ENCODE measurements at places on chromosomes 6 and 20.
A peak's percentile ranks its signal among the peaks of the same experiment; 100 is the strongest.

DNA sequence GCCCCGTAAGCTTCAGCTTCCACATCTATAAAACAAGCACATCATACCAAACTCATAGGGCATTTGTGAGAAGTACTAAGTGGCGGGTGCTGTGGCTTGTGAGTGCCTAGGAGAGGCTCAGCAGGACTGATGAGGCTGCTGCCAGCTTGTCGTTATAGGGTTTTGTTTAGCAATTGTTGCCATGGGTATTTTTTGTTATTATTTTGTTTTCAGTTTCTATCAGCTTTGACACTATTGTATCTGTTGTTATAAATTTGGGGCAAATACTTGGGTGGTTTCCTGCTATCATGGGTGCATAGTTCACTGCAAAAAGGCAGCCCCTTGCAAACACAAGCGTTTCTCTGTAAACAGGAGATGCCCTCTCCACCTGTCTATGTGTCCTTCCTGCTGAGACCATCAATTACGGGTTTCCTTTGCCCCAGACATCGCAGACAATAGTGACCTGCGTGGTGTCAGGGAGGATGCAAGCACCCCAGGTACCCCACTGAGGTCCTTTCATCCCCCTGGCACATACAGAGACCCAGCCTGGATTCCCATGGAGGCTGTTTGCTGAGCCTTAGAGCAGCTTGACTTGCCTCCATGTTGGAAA, 3.1 kb upstream of the CCDC167 start:
- no peak for DNase-seq

DNA sequence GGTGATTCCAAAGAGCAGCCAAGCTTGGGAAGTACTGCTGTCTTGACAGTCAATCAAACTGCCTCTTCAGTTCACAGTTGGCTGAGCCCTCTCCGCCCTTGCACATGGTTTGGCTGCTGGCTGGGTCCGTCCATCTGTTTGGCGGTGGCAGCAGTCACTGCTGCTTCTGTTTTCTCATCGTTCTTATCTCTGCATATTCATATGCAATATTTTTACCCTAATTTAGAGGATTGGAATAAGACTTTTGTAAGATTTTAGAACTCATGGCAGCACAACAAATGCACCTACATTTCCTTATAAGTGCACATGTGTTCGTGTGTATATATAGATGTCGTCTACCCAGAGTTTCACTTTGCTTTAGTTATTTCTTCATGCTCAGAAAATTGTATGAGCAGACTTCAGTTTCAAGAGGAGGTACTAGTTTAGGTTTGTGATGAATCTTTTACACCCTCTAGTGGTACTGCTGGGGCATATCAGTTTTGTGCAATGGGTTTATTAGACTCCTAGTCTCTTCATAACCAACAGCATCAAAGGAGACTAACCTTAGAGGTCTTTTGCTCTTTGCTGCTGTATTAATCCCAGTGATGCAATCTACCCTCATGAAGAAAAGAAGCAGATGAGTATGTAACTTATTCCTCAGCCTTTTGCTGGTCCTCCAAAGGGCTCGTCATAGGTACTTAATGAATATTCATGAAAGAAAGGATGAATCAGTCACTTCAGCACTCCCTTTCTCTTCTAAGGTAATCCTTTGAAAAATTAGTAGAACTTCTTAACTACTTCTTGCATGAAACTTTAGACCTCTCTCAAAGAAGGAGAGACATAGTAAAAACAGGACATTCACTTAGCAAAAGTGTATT, 44.3 kb downstream of the KHDC1L start:
- DNase-seq = no peak

- no peak for DNase-seq
These were observed 7.2 kb upstream of the FAM50B start for GRCh38 chr6:3841711-3842565.

DNA sequence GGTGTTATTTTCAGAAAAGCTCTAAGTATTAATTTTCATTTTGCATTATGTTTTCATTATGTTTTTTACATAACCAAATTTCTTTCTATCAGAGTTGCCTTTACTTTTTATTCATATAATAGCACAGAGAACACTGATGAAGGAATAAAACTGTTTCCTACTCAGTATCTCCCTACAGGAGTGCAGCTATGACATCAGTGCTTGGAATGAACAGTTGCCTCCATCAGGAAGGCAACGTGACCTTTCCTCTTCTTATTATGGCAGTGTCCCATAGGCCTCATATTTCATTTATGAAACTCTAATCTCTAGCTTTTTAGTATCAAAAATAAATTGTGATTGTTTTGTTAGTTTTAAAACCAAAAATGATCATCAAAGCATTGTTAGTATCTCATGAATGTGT, 712.8 kb downstream of the CD109 start:
- DNase-seq = no peak

DNA sequence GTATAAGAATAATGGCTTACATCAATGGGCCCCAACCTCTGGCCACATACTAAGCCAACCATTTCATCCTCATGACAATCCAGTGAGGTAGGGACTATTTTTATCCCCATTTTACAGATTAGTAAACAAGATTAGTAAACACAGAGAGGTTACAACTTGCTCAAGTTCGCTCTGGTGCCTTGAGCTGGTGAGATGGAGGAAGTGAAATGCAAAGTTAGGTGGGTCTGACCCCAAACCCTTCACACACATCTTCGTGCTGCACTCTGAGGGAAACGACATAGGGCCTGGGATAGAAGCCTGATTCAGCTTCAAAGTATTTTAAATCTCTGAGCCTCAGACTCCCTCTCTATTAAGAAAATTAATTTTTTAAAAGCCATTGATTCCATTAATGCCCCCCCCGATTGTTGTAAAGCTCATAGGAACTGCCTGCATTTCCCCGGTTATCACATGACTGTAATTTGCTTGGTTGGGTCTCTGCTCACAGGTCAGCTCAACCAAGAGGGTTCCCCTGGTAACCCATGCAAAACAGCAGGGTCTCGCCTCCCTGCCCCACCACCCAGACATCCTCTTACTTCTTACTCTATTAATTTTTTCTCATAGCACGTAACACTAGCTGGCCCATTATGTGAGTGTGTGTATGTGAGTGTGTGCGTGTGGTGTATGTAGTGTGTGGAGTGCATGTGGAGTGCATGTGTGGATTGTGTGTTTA, 221.2 kb downstream of the MAFB start:
- DNase-seq = no peak

GRCh38 chr6:33809594-33809993, 5.8 kb upstream of the MLN start:
- DNase-seq = no peak

- DNase-seq = no peak
These were observed 1.1 kb downstream of the CD164 start for GRCh38 chr6:109381061-109381746.

DNA sequence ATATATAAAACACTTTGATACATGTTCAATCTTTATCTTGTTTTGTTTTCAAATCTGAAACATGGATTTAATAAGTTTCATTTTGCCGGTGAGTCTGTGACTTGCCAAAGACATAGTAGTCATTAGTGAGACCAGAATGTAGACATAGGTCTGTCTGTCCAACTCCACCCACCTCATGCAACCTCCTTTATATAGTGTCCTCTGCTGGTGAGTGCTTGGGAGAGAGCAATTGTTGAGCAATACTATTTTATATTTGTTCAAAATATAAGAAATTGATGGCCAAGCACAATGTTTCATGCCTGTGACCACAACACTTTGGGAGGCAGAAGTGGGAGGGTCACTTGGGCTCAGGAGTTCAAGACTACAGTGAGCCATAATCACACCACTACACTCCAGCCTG, 10.8 kb upstream of the LY86 start:
- DNase-seq = no peak

- no peak for DNase-seq
These were observed 75.7 kb downstream of the NCOA7 start for GRCh38 chr6:125866433-125866832.

- no peak for DNase-seq
These were observed 90.4 kb downstream of the FARS2 start for GRCh38 chr6:5351552-5352210.

GRCh38 chr6:63773200-63773599, 137.6 kb downstream of the PHF3 start:
- DNase-seq = no peak

DNA sequence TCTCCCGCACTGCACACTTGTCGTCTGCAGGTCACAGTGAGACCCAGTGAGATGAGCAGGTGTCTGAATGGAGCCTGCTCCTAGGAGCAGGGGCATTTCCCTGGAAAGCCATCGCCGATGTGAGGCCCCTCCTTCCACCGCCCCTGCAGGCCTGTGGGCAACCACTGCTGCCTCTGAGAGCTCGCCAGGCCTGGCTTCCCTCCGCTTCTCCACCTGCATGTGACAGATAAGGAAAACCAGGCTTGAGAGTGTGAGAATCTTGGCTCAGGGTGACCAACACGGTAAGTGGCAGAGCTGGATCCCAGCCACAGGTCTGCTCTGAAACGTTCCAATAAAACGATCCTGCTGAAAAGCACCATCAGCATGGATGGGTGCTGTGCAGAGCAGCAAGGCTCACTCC, 332.8 kb downstream of the CDH4 start:
- DNase-seq = no peak

DNA sequence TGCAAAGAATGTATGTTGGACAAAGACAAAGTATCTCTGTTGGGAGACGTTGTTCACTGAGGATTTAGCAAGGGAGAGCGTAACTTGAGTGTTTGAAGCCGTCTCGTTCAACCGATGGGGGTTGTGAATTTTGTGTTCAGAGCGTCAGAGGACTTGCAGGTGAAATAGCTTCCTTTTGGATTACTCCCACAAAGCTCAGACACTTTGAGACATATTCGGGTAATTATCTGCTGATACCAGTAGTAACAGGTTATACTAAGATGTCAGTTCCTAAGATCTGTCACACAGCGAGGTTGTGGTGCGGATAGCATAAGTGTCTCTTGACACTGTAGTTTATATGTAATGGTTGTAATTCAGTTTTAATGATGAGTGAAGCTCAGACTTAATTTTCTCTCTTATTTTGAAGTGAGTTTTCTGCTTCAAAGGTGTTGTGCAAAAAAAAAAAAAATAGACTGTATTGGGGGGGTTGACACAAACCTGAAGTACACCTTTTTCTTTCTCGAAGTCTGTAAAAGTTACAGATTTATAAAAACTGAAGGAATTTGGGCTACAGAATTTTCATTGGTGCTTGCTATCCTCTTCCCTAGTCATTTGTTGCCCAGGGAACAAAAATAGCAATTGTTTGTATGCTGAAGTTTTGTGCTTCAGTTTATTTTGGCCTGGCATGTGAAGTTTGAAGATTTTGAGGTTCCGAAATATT, 1.7 kb downstream of the ASXL1 start:
- no peak for DNase-seq

- DNase-seq = no peak
These were observed 3.1 kb downstream of the NOL4L start for GRCh38 chr20:32581839-32582658.

- peak; percentile 80 for DNase-seq
These were observed at the start of gene PTK7 for GRCh38 chr6:43075670-43076463. PTK7 (plus strand) TSS chr6:43076314; CDS start chr6:43076489, 175 bp downstream.

DNA sequence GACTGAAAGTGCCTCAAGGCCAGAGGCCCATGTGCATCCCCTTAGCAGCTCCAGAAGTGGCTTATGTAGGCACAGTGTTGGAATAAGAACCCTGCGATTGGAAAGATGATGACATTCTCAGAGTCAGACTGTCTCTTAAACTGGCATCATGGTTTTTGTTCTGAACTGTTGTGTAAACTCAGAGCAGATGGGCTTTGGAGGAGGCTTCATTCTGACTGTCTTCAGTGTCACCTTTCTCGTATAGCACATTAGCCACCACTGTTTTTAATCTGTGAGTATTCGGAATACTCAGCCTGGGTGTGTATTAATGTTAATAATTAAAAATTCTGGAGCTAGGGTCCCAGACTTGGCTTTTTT, 140.9 kb downstream of the JARID2 start:
- DNase-seq = no peak

DNA sequence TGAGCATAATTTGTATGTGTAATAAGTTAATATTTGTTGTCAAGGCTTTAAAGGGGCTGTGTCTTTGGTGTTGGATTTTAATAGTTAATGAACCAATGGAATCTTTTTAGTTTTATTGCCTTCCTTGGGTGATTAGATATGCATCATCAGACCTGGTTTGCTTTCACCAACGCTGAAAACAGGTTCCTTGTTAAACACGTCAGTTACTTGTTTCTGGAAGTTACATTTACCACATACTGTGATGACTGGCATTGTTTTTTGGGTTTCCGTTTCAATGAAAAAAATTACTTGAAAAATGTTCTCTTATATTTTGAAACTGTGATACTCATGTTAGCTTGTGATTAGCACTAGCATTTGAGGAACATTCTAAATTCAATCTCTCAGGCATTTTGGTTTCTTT, 58.6 kb upstream of the RNF144B start:
- no peak for DNase-seq

- DNase-seq = no peak
These were observed 7.4 kb upstream of the SLC52A3 start for GRCh38 chr20:775679-776135.

DNA sequence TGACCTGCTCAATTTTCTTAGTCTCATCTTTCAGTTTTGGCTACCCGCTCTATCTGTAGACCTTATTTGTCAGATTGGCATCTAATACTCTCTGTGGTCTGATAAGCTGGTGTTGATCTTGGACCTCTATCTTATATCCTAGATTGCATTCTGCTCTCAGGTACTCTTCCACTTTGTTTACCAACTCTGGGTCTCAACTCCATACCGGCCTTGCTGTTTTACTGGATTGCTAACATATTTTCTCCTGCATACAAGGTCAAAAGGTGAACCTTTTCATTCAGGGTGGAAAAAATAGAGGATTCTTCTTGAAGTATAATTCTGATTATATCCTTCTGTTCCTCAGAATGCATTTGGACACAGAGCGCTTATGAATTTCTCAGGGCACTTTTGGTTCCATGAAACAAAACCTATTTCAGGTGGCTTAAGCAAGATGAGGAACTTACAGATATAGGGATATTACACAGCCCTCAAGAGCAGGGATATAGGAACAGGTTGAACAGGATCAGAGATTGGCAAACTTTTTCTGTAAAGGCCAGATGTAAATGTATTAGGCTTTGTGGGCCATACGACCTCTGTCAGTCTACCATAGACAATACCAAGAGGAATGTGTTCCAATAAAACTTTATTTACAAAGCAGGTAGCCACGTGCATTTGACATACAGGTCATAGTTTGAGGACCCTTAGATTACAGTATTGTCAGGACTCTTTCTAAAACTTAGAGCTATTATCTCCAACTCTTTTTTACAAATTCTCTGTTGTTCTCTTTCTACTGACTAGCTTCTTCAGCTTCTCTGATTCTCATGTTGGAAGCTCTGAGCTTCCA, 2.5 kb upstream of the SH3BGRL2 start:
- DNase-seq = no peak

- no peak for DNase-seq
These were observed 25.7 kb upstream of the IGF2R start for GRCh38 chr6:159943101-159943632.

DNA sequence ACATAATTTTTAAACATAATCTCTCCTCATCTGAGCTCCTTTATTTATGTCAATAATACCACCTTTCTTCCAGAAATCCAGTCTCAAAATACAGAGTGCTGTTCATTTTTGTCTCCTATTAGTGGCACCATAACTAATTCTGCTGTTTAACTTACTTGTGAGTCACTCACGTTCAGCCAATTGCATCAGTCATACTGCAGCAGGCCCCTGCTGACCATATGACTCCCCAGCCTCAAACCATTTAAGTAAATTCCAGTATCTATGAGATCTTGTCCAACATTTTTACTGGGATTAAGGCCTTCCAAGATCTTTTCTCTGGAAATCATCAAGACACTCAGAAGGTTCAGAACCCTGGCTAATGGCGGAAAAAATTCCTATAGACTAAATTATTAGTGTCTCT, 982.2 kb upstream of the MAP3K7 start:
- DNase-seq = no peak

- DNase-seq = no peak
These were observed 5.6 kb downstream of the SMIM29 start for GRCh38 chr6:34243131-34243771.
